ENCODE measurements at places on chromosomes 12 and 14.

DNA sequence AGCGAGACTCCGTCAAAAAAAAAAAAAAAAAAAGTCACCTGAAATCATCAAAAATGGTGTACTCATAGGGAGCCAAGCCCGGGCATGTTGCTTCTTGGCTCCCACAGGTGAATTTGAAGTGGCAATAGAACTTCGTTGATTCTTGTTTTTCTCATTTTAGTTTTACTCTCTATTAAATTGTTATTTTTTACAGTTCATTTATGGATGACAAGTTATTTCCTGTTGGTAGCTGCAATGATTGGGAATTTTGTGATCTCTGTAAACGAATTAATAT lies 1.3 kb downstream of the TM7SF3 start:
- no peak for DNase-seq

DNA sequence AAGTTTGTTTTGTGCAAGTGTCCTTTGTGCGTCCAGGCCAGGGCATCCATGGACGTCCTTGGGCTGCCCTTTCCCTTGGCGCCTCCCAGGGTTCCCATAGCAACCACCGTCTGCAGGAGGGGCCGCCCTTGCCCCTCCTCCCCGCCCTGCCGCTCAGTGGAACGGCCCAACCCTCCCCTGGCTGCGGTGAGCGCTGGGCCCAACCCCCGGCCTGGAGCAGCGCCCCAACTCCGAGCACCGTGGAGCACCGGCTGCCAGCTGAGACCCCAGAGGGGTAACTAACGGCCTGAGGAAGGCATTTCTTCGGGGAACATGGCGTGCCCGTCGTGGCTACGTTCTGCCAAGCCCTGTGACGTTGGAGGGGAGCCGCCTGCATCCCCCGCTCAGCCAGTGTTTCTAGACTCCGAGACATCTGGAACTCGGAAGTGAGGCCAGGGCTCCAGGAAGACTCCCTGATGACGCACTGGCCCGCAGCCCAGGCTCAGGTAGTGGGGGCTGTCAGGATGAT lies 5.3 kb upstream of the ACACB start:
- DNase-seq, result peak; percentile 89

DNA sequence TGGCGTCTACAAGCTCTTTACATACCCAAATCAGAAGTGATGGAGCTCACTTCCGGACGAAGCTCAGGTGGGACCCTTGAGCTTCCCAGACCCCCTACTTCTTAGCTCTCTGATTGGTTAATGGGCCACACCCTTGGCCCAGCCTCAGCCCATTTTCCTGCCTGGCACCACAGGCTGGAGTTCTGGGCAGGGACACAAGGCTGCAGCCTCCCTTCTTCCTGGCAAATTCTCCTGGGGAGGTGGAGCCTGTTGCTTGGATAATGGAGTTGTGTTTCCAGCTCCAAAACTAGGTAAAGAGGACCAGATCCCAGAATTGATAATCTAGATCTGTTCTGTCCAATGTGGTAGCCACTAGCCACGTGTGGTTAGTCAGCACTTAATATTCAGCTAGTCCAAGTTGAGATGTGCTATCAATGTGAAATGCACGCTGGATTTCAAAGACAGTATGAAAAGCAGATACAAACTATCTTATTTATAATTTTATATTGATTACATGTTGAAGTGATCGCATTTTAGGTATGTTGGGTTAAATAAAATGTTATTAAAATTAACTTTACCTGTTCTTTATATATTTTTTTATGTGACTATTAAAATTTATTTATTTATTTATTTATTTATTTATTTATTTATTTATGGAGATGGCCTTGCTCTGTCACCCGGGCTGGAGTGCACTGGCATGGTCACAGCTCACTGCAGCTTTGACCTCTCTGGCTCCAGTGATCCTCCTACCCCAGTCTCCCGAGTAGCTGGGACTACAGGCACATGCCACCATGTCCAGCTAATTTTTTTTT lies 12.6 kb upstream of the FAIM2 start:
- no peak for DNase-seq

- peak; percentile 27 for DNase-seq
These were observed 722 bp downstream of the FAM234B start for GRCh38 chr12:13044906-13045299.

- DNase-seq, result no peak
These were observed 15.7 kb upstream of the SLC10A1 start for GRCh38 chr14:69812711-69813110.

DNA sequence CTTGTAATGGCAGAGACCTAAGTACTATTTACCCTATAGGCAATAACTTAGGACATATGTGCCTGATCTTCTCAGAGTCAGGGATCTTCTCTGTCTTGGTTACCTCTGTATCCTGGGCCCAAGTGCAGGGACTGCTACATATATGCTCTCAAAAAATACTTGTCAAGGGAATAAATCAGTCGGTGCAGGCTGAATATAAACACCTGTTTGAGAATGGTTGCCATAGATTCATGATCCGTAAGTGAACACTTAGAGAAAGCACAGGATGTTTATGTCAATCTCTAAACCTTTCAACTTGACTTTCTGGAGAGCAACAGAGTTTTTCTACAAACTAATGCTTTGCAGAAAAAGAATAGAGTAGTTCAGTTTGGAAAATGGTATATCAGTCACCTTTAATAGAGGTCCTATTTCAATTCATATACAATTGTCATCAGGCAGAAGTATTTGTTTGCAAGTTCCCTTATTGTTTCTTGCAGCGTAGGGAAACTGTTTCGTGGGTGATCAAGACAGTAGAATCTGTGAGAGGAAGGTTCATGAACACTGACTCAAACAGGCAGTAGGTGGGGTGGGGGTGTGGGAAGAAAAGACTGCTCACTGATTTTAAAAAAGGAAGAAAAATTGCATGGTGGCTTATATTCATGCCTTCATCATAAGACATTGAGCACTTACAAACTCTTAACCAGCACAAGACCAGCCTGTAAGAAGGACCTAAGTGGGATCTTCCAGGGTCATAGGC lies 6.0 kb upstream of the UBE2N start:
- no peak for DNase-seq

DNA sequence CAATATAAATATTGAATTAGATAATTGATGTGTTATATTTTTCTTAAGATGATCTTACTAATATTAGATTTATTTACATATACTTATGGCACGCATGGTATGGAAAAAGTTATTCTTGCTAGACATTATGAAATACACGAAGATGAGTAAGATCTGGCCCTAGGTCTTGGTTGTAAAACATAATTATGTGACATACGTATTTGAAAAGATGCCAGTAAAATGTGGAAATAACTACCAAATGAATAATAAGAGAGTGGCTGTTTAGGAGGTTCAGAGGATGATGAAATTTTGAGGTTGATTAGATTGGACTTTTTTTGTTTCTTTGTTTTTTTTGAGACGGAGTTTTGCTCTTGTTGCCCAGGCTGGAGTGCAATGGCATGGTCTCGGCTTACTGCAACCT lies 41.3 kb downstream of the FANCM start:
- DNase-seq, result no peak

DNA sequence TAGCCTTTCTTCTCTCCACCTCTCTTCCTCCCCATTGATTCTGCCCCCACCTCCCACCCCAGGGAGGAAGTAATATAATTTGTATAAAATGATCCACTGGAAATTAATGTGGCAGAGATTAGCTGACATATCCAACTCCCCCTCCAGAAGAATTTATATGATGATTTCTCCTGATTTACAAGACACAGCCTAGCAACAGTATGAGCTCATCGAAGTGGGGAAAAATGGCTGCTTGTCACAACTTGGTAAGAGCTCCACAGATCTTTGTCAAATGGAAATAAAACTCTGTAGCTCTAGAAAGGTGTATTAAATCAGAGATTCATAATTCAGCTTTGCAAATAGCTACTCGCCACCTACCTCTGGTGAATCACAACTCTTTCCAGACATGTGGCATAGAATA lies 195.7 kb downstream of the NOVA1 start:
- no peak for DNase-seq
